ENCODE measurements at places on chromosomes 7 and 10.

GRCh38 chr10:48762064-48763042 lies 77.7 kb downstream of the WDFY4 start:
- DNase-seq = no peak

DNA sequence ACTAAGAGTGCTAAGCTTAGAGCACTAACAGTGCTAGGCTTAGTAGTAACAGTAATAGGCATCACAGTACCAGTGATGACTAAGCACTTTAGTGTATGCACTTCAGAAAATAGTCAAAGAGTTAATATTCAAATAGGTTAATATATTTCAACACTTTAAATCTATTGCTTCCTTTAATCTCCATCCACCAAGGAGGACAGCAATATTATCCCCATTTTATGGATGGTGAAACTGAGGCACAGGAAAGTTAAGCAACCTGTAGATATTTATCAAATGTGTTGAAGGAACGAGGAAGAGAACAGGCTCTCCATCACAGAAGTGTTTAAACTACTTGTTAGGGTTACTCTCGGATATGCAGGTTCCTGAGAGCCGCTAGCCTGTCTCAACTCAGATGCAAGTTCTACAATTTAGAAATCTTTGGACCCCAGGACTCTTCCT lies 165.5 kb downstream of the PRKAG2 start:
- no peak for DNase-seq

DNA sequence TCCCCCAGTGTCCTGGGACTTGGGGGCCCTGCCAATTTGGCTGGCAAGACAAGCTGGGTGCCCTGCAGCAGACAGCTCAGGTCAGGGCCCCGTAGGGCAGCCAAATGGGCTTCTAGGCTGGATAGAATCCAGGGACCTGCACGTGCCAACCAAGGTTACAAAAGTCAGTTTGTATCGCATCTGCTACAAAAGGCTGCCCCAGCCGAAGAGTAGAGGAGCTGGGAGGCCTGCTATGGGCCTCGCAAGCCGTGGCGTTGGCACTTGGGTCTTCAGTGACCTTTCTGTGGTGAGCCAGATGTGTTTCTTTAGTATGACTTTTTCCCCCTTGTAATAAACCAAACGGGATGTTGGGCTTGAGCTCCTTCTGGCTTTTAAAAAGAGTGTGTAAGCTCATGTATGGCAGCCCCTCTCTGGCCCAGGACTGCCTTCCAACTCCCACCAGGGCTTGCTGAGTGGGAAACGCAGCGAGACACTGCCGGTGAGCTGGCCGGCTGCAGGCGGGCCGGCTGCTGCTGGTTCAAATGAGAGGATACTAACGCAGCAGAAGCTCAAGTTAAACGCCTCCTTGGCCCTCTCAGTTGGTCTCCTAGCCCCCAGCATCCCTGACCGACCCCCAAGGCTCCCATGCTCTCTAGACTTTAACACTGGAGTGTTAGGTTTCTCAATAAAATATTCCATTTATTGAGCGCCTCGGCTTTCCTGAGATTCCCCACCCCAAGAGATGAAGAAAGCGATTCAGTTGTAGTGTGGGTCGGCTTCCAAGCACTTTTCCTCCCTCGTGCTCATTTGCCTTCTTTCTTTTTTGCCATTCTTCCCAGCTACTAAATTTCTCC lies 3.1 kb upstream of the HOXA10 start:
- DNase-seq = peak; percentile 19

GRCh38 chr10:79361726-79362397 lies 14.6 kb downstream of the PPIF start:
- DNase-seq = no peak

- DNase-seq = no peak
These were observed 94.9 kb downstream of the CCDC7 start for GRCh38 chr10:32540691-32541470.

DNA sequence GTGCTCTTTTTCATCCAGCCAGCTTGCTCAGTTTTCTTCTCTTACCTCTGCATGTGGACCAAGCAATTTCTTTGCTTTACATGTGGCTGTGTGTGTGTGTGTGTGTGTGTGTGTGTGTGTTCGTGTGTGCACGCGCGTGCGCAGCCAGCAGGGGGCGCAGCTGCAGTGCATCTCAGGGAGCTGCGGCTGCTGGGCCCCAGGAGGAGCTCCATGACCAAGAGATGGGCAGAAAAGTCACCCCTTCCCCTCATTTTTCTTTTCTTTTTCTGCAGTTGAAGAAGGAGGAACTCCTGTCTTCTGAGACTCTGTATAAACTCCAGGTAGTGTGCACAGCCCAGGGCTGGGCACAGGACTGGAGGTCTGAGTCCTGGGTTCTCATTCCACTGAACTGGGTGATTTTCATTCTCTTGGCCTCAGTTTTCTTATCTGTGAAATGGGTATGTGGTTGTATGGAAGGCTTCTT lies 41.8 kb downstream of the BLNK start:
- peak; percentile 7 for DNase-seq

Data from GM04504 (cell line).